Ovary (tissue), 10 donors: ENCODE measurements at places on chromosomes 7 and 10. TPM values are rescaled to one million over a fixed set of nuclear protein-coding genes. Genes with fewer than 3 reads are reported as not detected.

GRCh38 chr7:147145194-147145593, 1028.6 kb downstream of the CNTNAP2 start:
- H3K27ac ChIP-seq: no peak overlapping the region
- no peaks in the 10 kb centered on the region for H3K27me3 ChIP-seq
- no peak overlapping the region for H3K4me3 ChIP-seq
- H3K36me3 ChIP-seq: no peaks in the 10 kb centered on the region

DNA sequence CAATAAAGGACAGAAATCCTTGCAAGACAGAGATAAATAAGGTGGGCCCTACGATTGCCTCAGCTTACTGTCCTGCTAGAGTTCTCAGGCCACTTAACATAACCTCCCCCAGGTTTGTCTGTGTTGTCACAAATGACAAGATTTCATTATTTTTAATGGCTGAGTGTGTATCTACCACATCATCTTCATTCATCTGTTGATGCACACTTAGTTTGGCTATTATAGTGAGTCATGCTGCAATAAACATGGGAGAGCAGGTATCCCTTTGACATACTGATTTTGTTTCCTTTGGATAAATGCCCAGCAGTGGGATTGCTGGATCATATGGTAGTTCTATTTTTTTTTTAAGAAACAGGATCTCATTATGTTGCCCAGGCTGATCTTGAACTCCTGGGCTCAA, 60.6 kb downstream of the PRTFDC1 start:
- DNase-seq: no peak

- no peaks in the 10 kb centered on the region for H3K27me3 ChIP-seq
- no peaks in the 10 kb centered on the region for H3K36me3 ChIP-seq
- H3K4me3 ChIP-seq: no peak overlapping the region
- no peak for DNase-seq
- H3K27ac ChIP-seq: no peak overlapping the region
Observed at GRCh38 chr10:66804962-66805361, 120.9 kb upstream of the LRRTM3 start.

DNA sequence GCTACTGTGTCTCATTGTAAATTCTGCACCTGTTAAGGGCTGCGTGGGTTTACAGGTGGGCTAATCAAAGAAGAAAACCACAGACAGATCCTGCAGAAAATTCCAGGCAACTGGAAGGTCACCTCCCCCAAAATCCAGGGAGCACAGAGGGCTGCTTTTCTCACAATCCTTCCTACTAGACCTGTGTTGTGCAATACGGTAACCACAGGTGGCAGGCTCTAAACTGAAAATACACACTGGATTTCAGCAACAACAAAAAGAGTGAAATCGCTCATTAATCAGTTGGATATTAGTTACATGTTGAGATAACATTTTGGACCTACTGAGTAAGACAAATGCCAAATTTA, 83.2 kb downstream of the SLC16A9 start:
- no peak for DNase-seq
- no peak overlapping the region for H3K27ac ChIP-seq
- no peak overlapping the region for H3K4me3 ChIP-seq
- H3K4me1 ChIP-seq: no peaks in the 10 kb centered on the region
- H3K36me3 ChIP-seq: no peaks in the 10 kb centered on the region

DNA sequence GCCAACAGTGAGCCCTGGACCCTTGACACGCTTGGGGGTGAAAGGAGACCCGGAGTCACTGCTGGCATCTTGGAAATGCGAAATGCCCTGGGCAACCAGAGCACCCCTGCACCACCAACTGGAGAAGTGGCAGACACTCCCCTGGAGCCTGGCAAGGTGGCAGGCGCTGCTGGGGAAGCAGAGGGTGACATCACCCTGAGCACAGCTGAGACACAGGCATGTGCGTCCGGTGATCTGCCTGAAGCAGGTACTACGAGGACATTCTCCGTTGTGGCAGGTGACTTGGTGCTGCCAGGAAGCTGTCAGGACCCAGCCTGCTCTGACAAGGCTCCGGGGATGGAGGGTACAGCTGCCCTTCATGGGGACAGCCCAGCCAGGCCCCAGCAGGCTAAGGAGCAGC, 98.5 kb downstream of the TACC2 start:
- H3K27me3 ChIP-seq: no peaks in the 10 kb centered on the region
- no peak overlapping the region for H3K4me3 ChIP-seq
- H3K27ac ChIP-seq: no peak overlapping the region
- no peaks in the 10 kb centered on the region for H3K4me1 ChIP-seq
- DNase-seq: no peak
- no peaks in the 10 kb centered on the region for H3K36me3 ChIP-seq

GRCh38 chr7:107304636-107305035, 135.8 kb downstream of the HBP1 start:
- no peak for DNase-seq
- H3K36me3 ChIP-seq: no peaks in the 10 kb centered on the region
- H3K4me1 ChIP-seq: no peaks in the 10 kb centered on the region
- H3K4me3 ChIP-seq: no peak overlapping the region
- no peaks in the 10 kb centered on the region for H3K27me3 ChIP-seq

- no peak overlapping the region for H3K4me3 ChIP-seq
- no peaks in the 10 kb centered on the region for H3K36me3 ChIP-seq
- H3K4me1 ChIP-seq: no peaks in the 10 kb centered on the region
- H3K27ac ChIP-seq: no peak overlapping the region
- no peaks in the 10 kb centered on the region for H3K27me3 ChIP-seq
Observed at GRCh38 chr7:152173372-152174070, 148.0 kb downstream of the GALNT11 start.

GRCh38 chr7:22895140-22895827, 72.6 kb upstream of the TOMM7 start:
- no peaks in the 10 kb centered on the region for H3K4me1 ChIP-seq
- H3K36me3 ChIP-seq: no peaks in the 10 kb centered on the region
- no peak overlapping the region for H3K27ac ChIP-seq
- no peak overlapping the region for H3K4me3 ChIP-seq

- no peak for DNase-seq
- no peaks in the 10 kb centered on the region for H3K4me1 ChIP-seq
- H3K27ac ChIP-seq: no peak overlapping the region
- H3K36me3 ChIP-seq: no peaks in the 10 kb centered on the region
- H3K27me3 ChIP-seq: no peaks in the 10 kb centered on the region
Observed at GRCh38 chr10:82922046-82922445, 1047.1 kb downstream of the NRG3 start.

DNA sequence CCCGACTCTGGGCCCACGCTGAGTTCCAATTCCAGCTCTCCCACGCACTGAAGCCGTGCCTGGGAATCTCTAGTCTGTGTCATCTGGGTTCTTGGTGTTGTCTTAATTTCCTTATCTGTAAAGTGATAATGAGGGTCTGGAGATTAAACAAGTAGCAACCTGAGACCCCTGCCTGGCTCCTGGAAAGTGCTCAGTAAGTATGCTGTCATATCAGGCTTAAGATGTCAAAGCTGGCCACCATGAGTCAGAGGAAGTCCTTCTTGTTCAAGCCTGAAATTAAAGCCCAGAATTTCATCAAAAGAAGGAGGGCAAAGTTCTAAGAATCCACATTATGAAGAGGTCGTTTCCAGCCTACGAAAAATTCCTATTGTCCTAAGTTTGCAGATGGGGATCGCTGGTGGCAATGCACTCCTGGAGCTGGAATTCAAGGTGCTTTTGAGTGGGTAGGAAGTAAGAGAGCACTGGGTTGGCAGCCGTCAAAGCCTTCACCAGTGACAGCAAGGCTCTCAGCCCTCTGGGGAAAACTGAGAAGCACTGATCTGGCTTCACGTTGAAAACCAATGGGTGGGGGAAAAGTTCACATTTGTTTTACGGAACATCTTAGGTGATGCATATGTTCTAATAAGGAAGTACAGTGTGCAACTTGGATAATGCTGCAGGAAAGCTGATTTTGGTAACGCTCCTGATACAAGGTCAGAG, 50.3 kb upstream of the NCAPG2 start:
- no peak overlapping the region for H3K4me3 ChIP-seq
- H3K36me3 ChIP-seq: no peaks in the 10 kb centered on the region
- H3K27ac ChIP-seq: no peak overlapping the region
- no peak for DNase-seq

GRCh38 chr7:105678811-105679495, 97.7 kb upstream of the EFCAB10 start:
- peak overlapping the region; percentile 31 for H3K4me3 ChIP-seq
- H3K36me3 ChIP-seq: no peaks in the 10 kb centered on the region
- H3K27ac ChIP-seq: peak overlapping the region; percentile 40
- peaks cover 13% of the 10 kb centered on the region for H3K4me1 ChIP-seq
- no peaks in the 10 kb centered on the region for H3K27me3 ChIP-seq
- peak; percentile 75 for DNase-seq

ITPRID1 gene
- total RNA-seq: not detected

ATOH7 gene
- total RNA-seq: 0.60 TPM

PPP1R17 gene
- total RNA-seq: 0.38 TPM

STK31 gene
- total RNA-seq: 0.81 TPM

CDH23 gene
- 7.5 TPM for total RNA-seq

NRG3 gene
- total RNA-seq: 0.15 TPM

ENO4 gene
- total RNA-seq: 1.7 TPM

NKX2-3 gene
- total RNA-seq: not detected
